ENCODE measurements at places on chromosomes 4 and X. TPM values are rescaled to one million over a fixed set of nuclear protein-coding genes. Genes with fewer than 3 reads are reported as not detected.

- peak; percentile 86 for DNase-seq
These were observed 98.1 kb upstream of the OTUD4 start for GRCh38 chr4:145278341-145279121.

DNA sequence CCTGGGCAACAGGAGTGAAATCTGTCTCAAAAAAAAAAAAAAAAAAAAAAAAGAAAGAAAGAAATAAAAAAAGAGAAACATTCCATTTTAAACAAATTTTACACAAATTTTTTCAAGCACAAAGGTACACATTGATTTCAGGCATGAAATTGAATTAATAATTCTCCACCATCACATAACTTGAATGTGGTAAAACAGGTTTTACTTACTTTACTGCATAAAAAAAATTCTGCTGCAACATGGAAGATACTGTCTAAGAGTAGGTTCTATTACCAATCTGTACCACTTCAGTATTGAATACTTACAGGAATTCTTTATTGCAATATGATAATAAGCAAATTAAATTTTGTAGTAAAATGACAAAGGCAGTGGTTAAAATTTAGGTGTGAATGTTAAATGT, 271.6 kb upstream of the ARSJ start:
- DNase-seq = no peak

The PLAC1 gene
- 2.4 TPM for polyA plus RNA-seq

The RWDD4 gene
- 29.7 TPM for polyA plus RNA-seq

The SULT1E1 gene
- 35.9 TPM for polyA plus RNA-seq

The PLP1 gene
- 147 TPM for polyA plus RNA-seq

Data from muscle of leg (tissue), 16 donors.